ENCODE measurements at places on chromosomes 2 and 18.

- DNase-seq = no peak
Measured at GRCh38 chr2:97992836-97993825, 2.6 kb downstream of the TMEM131 start.

DNA sequence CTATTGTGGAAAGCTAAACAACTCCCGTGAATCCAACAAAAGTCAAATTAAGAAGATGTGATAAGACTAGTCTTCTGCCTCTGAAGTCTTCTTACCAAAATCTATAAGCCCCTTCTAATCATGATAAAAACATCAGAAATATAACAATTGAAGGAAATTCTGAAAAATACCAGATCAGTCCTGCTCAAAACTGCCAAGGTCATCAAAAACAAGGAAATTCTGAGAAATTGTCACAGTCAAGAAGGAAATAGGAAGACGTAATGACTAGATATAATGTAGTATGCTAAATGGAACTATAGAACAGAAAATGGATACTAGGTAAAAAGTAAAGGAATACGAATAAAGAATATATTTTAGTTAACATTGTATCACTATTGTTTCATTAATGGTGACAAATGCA, 314.0 kb downstream of the TMX3 start:
- DNase-seq = no peak

DNA sequence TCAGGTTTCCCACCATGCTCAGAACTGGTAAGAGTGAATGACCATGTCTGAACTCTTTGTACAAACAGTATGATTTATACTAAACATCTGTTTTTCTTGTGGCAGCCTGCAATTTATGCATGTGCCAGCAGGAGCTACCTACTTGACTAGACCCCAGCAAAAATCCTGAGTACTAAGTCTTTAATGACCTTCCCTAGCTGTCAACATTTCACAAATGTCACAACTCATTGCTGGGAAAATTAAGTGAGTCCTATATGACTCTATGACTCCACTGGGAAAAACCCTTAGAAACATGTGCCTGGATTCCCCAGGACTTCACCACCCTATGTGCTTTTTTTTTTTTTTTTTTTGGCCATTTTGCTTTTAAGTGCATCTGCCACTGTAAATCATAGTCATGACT, 1225.8 kb downstream of the SUCLG1 start:
- no peak for DNase-seq

GRCh38 chr18:50632895-50633515, 73.1 kb downstream of the MAPK4 start:
- DNase-seq = no peak

- DNase-seq = no peak
Measured at GRCh38 chr18:29181151-29181901, 1004.4 kb upstream of the CDH2 start.

DNA sequence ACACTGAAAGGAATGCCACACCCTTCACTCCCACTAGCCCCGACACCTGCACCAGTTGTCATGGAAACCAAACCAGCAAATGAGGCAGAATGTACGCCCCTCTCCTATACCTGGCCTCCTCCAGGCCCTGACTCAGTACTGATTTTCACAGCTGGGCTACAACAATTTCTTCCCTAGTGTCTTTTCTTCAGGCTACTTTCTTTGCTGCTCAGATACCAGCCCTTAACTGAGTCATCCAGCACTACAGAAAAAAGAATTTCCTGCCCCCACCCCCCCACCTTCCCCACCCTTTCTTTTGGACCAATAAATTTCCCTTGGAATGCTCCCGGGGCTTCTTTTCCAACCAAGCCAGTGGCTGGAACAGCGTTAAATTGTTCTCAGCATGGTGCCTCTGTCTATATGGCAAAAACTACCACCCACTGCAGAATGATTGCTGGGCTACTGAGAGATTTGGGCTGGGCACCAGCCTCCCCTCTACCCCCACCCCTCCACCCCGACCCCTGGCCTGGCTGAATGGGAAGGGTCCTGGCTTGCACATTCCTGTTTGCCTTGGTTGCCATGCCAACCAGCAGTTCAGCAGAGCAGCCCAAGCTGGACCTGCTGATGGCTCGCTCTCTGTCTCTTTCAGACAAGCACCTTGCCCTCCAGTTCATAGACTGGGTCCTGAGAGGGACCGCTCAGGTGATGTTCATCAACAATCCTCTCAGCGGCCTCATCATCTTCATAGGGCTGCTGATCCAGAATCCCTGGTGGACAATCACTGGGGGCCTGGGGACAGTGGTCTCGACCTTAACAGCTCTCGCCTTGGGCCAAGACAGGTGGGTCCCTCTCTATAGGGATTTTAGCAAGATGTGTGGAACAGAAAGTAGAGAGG, 11.3 kb downstream of the SLC14A2 start:
- no peak for DNase-seq

- DNase-seq = no peak
Measured at GRCh38 chr2:348361-348916, 60.5 kb upstream of the ALKAL2 start.

DNA sequence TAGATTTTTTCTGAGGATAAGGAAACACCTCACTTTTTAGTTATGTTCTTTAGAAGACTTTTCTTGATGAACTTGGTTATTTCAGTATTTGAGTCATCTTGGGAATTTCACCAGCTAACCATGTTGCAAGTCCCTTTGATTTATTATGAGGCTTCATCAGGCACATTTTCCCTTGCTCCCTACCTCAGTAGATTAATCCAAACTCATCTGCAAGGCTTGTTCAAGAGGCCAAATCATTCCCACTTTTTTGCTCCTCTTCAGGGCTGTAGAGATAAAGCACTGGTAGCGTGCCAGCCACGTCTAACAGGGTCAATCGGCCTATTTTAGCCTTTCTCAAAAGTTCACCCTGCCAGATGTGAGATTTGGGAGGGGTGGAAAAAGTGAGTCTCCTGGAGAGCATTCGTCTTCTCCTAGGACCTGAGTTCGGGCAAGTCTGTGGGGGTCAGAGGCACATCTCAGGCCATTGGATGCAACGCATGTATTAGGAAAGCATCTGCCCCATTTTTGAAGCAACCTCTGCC, 120.3 kb downstream of the RDH14 start:
- no peak for DNase-seq

GRCh38 chr18:56511996-56512395, 126.4 kb downstream of the TXNL1 start:
- no peak for DNase-seq

DNA sequence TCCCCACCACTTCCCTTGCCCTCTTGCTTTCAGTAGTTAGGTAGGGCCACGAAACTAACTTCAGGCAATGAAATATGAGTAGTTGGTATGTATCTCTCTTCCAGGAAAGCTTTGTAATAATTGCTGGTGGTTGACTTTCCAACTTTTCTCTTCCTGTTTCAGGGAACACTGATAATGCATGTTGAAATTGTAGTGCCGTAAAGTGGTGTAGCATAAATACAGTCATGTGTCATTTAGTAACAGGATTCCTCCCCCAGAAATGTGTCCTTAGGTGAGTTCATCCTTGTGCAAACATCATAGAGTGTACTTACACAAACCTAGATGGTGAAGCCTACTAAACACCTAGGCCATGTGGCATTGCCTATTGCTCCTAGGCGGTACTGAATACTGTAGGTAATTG, 429.2 kb downstream of the PID1 start:
- no peak for DNase-seq

DNA sequence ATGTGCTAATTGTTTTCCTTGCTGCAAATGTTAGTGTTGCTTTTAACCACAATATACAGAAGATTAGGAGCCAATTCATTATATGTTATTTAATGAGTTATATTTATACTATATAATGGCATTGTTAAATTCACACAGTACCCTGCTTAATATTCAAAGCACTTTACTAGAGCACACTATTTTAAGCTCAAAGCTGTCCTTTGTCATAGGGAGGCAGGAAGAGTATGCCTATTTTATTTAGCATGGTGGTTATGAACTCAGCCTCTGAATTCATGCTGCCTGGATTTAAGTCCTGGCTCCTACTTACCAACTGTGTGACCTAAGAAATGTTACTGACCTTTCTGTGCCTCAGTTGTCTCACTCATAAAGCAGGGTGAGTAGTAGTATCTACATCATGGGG, 80.5 kb downstream of the FASTKD2 start:
- no peak for DNase-seq

DNA sequence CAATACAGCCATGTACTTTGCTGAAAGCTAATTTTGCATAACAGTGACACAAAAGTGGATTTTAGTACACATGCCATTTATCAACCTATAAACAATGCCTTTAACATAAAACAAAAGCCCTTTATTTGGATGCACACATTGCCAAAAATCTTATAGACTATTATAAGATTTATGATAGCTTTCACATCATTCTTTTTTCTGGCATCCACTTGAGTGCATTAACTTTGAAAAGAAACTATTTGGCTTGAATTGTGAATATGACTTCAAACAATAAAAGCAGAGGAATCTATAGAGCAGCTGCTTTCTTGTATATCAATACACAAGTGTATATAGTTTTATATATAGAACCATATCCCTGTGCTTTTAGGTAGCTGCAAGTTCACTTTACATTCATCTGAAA, 577.4 kb downstream of the CBLN2 start:
- DNase-seq = no peak

DNA sequence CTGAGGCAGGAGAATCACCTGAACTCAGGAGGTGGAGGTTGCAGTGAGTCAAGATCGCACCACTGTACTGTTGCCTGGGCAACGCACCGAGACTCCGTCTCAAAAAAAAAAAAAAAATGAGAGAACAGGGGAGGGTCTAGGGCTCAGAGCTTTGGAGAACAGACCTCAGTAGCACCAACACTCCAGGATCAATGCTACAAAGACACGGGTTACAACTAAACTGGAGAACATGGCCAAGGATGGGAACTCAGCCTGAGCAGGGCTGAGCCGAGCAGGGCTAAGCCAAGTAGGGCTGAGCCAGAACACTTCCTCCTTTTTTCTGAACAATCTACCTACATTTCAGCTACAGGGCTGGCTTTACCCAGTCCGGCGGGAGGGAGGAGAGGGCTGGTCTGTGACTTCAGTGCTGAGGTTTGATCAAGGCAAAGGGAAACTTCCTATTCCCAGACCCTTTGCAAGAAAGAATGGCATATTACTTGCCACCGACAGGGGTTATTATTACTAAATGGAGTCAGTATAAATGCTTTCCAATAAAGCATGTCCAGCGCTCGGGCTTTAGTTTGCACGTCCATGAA, 2.9 kb upstream of the CASP8 start:
- DNase-seq = no peak

GRCh38 chr2:74639550-74639949, 8.6 kb downstream of the M1AP start:
- DNase-seq = no peak

GRCh38 chr18:8163286-8163959, 445.8 kb upstream of the RAB12 start:
- no peak for DNase-seq

DNA sequence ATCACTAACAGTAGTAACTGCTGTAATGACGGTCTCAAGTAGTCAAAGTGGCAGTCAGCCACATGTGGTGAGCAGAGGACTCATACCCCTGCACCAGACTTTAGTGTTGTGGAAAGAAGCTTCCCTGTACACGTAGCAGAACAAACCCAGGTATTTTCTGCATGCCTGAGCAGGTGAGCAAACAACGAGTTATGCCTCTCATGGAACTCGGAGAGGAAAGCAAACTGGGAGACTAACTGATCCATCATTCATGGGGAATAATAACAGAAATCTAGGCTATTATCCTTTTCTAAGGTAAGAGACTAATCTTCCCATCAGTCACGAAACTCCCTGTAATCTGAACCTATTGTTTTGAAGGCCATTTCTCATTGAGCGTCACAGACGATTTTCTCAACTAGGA, 1495.2 kb upstream of the NXPH2 start:
- DNase-seq = no peak

DNA sequence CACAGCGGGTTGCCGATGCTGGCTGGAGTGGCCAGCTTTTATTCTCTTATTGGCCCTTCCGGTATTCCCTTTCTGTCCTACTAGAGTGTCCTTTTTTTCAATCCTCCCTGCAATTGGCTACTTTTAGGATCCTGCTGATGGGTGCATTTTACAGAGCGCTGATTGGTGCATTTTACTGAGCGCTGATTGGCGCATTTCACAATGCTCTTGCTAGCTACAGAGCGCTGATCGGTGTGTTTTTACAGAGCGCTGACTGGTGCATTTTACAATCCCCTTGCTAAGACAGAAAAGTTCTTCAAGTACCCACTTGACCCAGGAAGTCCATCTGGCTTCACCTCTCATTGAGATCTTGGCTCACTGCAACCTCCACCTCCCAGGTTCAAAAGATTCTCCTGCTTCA, 44.4 kb upstream of the SPRED2 start:
- DNase-seq = no peak

DNA sequence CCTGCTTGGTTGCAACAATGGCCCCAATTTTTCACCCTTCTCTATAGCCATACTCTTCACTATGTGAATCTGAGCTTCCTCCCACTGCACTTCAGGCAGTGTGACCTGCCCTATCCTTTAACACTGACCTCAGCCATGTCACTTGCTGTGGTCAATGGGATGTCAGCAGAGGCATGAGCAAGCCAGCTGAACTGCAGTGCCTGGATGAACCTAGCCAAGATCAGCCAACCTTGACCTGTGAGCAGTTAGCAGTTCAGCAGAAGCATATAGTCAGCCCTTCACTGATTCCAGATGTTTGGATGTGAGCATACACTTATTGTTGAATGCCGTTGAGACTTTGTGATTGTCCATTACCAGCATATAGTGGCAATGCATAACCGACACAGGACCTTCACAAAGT, 63.4 kb upstream of the BOD1L2 start:
- no peak for DNase-seq

DNA sequence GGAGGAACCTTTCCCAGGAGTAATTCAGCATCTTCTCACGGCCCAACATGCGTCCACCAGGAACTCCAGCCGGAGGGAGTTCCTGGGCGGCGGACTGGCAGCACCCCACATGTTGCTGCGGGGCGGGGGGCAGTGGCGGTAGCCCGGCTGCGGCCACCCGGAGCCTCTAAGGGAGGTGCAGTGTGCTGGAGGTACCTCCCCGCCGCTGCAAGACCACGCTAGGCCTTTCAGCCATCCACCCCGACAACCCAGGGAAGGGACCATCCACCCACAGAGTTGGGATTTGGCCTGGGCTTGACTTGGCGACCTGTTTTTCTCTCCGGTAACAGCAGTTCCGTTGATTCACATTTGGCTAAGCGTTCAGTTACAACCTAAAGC, 625 bp downstream of the LYPD6 start:
- no peak for DNase-seq

DNA sequence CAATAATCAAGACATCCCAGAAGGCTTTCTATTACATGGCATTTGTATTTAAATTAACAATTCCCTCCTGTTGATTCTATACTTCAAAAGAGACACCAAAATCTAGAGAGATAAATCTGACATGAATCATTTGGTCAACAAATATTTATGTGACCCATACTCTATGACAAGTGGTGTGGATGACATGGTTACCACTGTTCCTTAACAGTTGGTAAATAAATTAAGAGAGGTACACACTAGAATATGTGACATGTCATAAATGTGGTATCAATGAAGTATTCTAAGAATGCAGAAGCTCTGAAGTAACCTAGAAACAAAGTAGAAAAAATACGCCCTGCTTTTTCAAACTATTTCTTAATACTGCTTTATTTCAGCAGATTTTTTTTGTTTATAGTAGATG, 255.4 kb downstream of the EXOC6B start:
- no peak for DNase-seq
